ENCODE measurements at places on chromosomes 16 and 17.

DNA sequence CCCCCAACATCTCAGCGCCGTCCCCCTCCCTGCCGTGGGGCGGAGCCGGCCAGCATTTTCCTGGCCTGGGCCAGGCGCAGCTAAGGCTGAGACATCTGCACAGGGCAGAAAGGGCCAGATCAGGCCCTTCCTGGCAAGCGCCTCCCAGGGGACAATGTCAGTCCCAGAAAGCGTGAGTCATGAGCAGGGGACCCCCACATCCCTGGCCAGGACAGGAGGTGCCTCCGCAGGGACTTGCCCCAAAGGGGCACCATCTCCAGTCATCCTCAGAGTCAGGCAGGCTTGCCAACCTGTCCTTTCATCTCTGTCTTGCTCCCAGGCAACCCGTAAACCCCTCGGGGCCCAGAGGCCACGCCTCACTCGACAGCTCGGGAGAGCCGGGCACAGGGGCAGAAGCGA, 43.2 kb downstream of the SOCS1 start:
- no peak for DNase-seq

- DNase-seq, result no peak
These were observed 9.9 kb downstream of the PRSS27 start for GRCh38 chr16:2710021-2710710.

DNA sequence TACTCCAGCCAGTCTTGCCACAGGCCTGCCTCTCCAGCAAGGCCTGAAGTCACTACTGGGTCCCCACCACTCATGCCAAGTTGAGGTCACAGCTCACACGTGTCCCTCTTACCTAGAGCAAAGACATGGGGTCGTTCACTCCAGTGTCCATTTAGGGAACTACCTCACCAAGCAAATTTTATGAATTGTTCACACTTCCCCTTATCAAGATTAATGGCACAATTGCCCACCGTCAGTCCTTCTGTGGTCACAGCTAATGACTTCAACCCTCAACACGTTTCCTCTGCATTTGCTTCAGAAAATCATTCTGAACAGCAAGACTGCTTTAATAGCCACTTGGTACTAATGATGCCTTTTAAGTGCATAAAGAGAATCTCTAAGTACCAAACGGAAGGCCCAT, 14.6 kb downstream of the IRX6 start:
- no peak for DNase-seq

GRCh38 chr17:36498155-36498554, 11.7 kb downstream of the ZNHIT3 start:
- DNase-seq, result no peak

DNA sequence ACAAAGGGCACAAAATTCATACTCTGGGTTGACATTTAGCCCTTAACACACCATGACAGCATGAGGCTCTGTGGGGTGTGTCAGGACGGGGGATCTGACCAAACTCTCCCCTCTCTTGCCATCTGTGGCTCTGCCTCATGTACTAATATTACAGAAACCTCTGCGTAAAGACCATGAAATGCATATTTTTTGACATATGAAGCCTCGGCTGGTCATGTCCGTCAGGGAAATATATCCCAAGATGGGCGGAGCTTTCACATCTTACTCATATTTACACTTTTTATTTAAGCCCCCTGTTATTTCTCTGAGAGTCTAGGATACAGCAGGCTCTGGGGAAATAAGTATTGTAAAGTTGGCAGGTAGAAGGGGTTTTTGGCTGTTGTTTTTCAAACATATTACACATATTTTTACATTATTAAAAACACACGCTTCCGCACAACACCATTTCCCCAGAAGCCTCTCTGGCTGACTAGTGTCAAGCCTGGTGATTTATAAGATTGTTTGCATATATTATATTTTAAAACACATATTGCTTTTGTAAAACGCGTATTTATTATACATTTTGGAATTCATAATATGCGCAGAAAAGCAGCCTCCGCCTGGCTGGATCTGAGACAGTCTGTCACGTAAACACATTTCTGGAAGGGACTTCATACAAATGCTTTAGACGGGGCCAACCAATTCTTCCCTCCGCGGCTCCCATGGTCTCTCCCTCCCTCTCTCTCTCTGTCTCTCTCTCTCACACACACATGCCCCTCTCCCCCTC, 237.7 kb upstream of the ZFHX3 start:
- peak; percentile 56 for DNase-seq

GRCh38 chr16:75250089-75250808, 1.2 kb downstream of the BCAR1 start:
- no peak for DNase-seq

- no peak for DNase-seq
These were observed 775 bp upstream of the CHP2 start for GRCh38 chr16:23753908-23754593.

- no peak for DNase-seq
These were observed 128.7 kb upstream of the CHMP6 start for GRCh38 chr17:80862978-80863377.

DNA sequence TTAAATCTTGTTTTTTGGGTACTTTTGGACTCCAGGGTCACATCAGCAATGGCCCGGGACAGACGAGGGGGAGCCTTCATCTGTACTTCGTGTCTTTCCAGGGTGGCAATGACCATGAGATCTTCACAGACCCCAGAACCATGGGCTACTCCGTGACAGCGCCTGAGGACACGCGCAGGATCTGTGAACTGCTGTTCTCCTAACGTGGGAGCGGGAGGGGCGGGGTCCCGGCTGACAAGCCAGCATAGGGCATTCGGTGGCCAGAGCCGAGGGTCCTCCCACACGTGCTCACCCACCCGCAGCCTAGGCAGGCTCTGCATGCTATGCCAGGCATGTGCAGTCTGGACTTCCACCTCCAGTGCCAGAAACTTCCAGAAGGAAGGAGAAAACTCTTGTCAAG, 21.2 kb downstream of the CARHSP1 start:
- no peak for DNase-seq

- peak; percentile 64 for DNase-seq
These were observed 82.2 kb downstream of the CMC2 start for GRCh38 chr16:80924372-80924978.

DNA sequence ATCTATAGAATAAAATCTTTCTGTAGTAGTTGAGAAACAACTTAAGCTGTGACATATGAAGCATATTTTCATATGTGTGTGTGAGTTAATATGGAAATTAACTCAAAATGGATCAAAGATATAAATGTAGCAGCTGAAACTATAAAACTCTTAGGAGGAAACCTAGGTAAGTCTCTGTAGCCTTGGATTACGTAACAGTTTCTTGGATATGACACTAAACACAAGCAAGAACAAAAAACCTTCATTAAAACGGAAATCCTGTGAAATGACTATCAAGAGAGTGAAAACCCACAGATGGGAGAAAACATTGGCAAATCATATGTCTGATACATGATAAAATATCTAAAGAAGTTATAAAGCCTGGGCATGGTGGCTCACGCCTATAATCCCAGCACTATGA, 104.4 kb downstream of the VPS53 start:
- no peak for DNase-seq

GRCh38 chr17:1005361-1005946, 8.5 kb downstream of the TIMM22 start:
- DNase-seq, result peak; percentile 52

- no peak for DNase-seq
These were observed 56.0 kb downstream of the HLF start for GRCh38 chr17:55320594-55321426.

DNA sequence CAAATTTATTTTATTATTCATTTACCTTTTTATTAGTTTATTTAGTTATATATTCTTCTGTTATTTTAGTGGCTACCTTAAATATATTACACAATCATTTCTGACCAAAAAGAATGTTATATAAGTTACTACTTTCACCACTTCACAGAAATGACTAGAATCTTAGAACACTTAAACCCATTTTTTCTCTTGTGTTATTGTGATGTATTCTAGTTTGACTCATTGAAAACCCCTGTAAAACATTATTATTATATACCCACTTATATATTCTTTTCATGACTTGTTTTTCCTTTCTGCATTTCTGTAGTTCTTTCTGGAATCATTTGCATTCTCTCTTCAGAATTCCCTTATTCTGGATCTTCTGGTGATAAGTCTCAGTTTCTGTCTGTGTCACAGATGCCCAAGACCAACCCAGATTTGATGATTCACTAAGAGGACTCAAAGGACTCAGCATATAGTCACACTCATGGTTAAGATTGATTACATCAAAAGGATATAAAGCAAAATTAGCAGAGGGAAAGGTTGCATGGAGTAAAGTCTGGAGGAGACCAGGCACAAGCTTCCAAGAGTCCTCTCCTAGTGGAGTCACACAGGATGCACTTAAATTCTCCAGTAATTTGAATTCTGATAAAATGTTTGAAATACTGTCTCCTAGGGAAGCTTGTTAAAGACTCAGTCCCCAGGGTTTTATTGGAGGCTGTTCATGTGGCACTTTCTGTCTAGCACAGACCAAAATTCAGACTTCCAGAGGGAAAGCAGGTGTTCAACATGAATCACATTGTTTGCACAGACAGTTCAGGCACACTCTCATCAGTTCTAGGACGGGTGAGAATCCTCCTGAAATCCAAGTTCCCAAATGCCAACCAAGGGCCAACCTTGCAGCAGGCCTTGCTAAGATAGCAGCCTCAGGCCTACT, 7.7 kb downstream of the GINS3 start:
- peak; percentile 3 for DNase-seq

- no peak for DNase-seq
These were observed 21.8 kb upstream of the AATK start for GRCh38 chr17:81187586-81188490.

DNA sequence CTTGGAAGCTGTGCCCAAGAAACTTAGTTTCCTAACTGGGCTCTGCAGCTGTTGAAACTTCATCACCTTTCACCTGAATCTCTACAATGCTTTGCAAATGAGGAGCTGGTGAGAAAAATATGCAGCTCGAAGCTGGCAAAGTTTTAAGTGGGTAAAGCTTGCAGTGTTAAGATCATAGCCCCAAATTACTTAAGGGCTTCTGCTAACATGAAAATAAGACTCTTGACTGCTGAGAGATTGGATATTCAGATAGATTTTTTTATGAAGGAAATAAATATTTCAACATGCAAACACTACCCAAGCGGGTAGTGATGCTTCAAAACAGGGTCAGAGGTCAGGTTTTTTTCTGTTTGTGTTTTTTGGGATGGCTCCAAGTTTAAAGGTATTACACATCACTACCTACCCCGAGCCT, 278.7 kb downstream of the FTO start:
- no peak for DNase-seq

GRCh38 chr16:3841729-3842508, 38.6 kb downstream of the CREBBP start:
- DNase-seq, result no peak

DNA sequence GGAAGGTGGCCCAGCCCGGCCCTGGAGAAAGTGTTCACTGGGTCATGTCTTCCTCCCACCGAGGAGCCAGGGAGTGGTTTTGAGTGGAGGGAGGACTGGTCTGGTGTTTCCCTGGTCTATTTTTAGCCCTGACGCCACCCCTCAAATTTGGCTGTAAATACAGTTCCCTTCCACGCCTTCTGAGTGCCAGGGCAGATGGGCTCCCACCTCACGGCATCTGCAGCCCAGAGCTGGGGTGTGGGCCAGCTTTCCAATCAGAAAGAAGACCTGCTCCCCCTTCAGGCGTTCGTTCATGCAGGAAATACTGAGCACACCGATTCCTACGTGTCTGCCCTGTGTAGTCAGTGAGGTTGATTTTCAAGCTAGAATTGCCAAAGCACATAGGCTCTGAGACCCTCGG, 53.7 kb downstream of the SNX20 start:
- DNase-seq, result peak; percentile 52

- DNase-seq, result peak; percentile 33
These were observed 10.1 kb downstream of the WFIKKN2 start for GRCh38 chr17:50845240-50846147.

DNA sequence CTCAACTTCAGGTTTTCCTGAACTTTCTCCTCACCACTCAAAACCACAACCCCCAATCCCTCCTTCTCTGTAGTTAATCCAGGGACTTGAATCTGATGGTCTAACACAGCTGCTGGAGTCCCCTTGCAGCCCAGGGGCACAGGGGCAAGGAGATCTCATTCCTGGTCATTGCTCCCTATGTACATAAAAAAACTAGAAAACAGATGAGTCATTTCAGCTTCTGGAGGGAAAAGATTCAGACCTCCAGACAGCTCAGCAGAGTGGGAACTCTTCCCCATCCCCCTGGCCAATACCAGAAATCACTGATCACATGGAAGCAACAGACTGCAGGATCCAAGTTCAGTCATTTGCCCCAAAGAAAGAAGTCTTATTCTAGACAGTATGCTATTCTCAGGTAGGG, 62.1 kb downstream of the DYNLRB2 start:
- DNase-seq, result peak; percentile 18

Measured in fibroblast of upper back skin (primary cell).